A549 treated with GW870086 at 1 μM for 4 hours (cell line): ENCODE measurements at places on chromosomes 12 and 14. TPM values are rescaled to one million over a fixed set of nuclear protein-coding genes. Genes with fewer than 3 reads are reported as not detected.

Gene ASCL1
- total RNA-seq: 0.05 TPM in 1 of 5 replicates, not detected in the others

Gene C1QL4
- total RNA-seq: 4.9 to 6.2 TPM (median 5.7 TPM) in 5 replicates

Gene PAPLN
- total RNA-seq: 4.3 to 6.5 TPM (median 5.4 TPM) in 5 replicates

Gene CD163
- 0.12 to 0.15 TPM in 2 of 5 replicates, not detected in the others for total RNA-seq

Gene CLEC1B
- total RNA-seq: not detected in 5 replicates

Gene POTEG
- total RNA-seq: 0.06 TPM in 1 of 5 replicates, not detected in the others
